ENCODE measurements at places on chromosomes 5 and 9.

DNA sequence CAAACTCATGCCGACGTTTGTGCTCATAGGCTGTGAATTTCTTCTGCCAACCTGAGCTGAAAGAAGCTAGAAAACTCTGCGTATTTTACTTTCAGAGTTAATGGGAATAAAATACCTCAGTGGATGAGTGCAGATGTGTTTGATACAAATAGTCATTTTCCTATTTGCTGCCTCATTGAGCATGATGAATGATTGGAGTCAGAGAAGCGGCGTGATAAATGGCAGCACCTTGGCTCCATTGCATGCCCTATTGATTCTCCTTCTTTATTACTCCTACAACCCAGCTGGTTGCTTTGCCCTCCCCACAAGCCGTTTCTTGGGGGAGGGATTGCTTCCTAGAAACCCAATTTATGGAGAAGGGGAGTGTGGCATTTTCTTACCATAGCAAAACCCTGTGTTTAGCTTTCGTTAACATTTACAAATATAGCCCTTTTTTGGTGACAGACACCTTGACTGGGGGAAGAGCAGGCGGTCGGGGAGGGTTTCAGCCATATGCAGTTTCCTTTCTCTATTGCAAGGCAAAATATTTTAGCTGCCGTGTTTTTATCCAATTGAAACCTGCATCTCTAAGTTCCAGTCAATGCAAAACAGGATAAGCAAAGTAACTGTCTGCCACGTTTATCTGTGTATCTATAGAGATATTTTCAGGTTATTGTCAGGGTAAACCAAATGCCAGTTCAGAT lies 93.1 kb upstream of the TBCA start:
- DNase-seq, result no peak

DNA sequence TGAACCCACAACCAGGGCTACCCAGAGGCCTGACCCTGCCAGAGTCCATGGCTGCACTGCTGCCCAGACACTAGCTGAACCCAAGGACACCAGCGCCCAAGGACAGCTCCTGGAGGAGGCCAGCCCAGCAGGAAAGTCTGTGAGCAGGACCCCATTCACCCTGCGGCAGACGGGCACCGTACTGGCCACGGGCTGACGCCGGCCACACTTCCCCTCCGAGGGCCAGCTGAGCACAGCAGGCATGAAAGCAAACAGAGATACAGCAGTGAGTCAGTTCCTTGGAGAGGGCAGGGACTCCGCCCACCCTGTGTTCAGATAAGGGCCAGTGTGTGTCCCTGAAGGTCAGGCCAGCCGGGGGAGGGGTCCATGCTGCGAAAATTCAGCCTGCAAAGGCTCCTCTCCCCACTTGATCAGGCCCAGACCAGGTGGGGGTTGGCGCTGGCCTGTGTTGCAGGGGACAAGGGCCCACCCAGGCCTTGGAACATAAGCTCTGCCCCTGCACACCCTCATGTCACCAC lies 3.2 kb downstream of the RNF208 start:
- DNase-seq, result no peak

GRCh38 chr9:74444369-74444768 lies 52.8 kb upstream of the RORB start:
- no peak for DNase-seq

DNA sequence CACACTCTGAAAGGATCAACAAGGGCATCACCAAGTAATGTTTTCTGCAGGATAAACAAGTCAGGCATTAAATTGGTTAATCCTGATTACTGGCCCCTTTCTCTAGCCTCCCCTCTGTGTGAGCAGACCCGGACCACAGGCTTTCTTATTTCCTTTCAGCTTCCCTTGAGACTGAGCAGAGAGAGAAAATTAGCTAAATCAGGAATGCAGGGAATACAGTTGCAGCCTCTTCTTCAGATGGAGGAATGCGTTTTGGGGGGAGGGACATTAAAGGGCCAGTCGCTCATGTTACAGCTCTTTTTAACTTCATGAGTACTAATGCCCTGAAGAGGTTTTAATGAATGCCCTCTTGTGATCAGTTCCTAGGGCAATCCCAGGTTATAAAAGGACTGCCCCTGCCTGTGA lies 19.8 kb downstream of the PCDHAC2 start:
- no peak for DNase-seq

DNA sequence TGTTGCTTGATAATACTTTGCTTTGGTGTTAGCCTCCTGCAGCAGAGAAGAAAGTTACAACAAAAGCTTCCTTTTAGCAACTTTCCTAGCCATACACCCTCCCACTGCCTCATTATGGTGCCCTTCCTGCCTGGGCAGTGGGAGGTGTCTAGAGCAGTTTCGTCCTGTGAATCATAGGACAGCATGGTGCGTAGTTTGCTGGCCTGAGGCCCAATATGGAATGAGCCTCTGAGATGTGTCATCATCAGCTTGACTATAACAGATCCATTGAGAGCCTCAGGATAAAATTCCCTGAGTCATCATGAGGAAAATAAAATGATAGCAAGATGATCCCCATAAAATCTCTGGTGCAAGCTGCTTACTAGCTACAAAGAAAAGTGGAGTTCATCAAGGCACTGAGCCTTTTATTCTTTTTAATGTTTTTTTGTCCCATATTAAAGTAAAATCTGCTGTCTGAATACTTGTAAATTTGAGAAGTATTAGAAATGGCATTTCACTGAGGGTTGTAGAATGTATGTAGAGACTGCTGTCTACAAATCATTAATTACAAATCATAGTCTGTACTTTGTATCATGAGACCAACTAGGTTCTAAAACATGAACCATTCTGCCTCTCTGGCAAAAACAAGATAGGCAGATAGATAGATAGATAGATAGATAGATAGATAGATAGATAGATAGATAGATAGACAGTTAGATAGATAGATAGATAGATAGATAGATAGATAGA lies 303.0 kb upstream of the PDE4D start:
- DNase-seq, result no peak

DNA sequence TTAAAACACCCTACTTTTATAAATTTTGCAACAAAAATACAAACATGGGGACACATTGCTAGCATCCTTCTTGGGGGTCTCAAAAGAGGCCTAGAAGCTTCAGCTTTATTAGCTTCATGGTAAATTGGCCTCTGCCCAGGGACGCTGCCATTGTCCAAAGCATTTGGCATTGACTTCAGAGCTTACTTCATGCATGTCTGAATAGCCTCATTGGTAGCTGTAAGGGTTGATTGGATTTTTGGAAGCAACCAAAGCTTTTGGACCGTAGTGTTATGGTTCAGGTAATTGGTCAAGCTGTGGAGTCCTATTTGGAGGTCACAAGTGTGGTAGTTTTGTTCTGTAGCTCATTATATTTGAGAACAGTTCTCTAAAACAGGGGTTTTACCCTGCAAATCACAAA lies 411.7 kb upstream of the SLC24A2 start:
- DNase-seq, result no peak

DNA sequence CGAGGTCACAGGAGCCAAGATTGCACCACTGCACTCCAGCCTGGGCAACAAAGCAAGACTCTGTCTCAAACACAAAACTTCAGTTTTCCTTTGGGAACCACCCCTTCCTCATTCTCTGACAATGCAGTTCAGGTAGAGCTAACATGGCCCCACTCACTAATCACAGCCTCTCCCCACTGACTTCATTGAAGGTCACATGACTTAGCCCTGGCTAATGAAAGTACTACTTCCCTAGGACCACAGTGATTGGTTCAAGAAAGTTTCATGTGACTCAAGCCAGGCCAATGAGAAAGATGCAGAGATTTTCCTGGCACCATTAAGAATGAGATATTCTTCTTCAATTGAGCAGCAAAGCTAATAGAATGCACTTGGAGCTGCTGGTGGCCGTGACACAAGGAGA lies 67.2 kb upstream of the GPBP1 start:
- no peak for DNase-seq

DNA sequence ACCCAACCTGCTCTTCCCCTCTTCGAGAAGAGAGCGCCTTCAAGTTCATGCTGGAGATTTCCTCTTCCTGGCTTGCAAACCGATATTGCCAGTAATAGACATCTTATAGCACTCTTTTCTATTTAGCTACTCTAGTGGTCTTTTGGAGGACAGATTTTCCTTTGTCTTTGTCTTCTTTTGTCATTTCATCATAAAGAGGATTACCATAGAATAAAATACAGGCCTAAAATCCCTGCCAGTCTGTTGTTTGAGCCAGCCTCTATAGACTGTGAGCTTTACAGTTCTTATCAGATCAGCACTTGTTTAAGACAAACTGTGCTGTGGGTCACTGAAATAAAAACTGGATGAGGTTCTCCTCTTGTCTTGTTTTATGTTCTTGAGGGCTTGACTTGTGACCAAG lies 802.8 kb downstream of the NR2F1-AS1 start:
- no peak for DNase-seq

DNA sequence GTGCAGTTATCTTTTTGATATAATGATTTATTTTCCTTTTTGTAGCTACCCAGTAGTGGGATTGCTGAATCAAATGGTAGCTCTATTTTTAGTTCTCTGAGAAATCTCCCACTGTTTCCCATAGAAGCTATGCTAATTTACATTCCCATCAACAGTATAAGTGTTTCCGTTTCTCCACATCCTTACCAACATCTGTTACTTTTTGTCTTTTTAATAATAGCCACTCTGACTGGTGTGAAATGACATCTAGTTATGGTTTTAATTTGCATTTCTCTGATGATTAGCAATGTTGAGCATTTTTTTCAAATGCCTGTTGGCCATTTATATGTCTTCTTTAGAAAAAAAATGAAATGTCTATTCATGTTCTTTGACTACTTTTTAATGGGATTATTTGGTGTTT lies 94.7 kb downstream of the SERINC5 start:
- DNase-seq, result no peak

- no peak for DNase-seq
These were observed 284.2 kb downstream of the NSG2 start for GRCh38 chr5:174329738-174330137.

DNA sequence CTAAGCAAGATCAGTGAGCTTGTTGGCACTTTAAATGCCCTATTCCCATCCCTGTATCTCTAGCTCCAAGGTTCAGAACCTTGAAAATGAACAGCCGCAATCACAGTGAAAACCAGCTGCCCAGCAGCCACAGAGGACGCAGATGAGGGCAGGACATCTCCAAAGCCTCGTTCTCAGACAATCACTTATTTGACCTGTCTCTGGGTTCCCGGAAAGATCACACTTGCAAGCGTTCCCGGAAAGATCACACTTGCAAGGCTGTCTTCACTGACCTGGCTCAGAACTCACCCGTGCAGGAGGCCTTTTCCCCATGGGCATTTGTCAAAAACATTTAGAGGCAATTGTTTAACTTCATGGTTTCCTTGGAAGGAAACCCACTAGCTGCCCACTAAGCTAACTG lies 25.7 kb downstream of the IPPK start:
- no peak for DNase-seq

DNA sequence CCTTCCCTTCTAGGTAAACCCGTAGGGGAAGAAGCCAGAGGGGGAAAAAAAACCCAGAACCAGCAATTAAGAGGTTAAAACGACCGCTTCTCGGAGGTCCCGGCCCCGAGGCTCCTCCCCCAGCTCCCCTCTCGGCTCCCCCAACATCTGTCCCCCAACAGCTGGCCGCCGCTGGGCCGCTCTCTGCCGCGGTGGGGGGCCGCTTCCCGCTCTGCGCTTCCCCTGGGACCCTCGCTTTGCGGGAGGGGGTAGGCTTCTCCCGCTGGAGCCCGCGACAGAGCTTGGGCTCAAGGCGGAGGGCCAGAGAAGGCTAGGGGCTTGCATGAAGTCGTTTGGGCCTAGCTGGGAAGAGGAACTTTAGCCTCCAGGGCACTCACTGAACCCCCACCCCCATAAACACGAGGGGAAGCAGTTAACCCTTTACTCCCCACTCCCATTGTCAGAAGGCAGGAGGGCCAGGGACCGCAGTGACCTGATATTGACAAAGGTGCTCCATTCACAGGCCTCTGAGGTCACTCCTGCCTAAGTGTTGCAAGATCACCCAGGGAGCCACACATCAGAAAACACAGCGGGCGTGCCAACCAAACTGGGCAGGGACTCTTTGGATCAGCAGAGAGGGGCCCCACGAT lies 7.5 kb downstream of the LHX6 start:
- DNase-seq, result no peak

- DNase-seq, result no peak
These were observed 146.2 kb upstream of the GPR151 start for GRCh38 chr5:146662229-146662628.

DNA sequence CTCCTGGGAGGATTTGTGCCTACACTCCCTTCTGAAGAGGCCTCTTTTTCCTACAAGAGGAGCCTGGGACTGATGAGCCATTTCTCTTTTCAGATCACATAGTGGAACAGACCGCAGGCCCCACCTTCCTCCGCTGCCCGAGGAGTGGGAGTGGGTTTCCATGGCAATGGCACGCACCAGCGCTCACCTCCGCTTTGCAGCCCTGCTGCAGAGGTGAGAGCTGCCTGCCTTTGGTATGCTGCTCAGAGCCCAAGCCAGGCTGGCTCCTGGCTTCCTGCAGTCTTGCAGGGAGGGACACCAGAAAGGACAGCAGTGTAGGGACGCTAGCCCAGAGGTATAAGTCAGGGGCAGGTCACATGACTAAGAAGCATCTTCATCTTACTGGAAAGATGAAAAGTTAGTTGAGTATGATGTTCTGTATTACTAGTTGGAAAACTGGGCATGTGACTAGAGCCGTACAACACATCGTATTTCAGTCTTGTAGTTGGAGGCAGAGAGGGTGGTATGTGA lies 12.4 kb downstream of the PTTG1 start:
- no peak for DNase-seq

GRCh38 chr5:35129921-35130485 lies 82.3 kb upstream of the AGXT2 start:
- DNase-seq, result peak; percentile 46

GRCh38 chr9:135601988-135602387 lies 37.4 kb downstream of the GLT6D1 start:
- DNase-seq, result no peak

DNA sequence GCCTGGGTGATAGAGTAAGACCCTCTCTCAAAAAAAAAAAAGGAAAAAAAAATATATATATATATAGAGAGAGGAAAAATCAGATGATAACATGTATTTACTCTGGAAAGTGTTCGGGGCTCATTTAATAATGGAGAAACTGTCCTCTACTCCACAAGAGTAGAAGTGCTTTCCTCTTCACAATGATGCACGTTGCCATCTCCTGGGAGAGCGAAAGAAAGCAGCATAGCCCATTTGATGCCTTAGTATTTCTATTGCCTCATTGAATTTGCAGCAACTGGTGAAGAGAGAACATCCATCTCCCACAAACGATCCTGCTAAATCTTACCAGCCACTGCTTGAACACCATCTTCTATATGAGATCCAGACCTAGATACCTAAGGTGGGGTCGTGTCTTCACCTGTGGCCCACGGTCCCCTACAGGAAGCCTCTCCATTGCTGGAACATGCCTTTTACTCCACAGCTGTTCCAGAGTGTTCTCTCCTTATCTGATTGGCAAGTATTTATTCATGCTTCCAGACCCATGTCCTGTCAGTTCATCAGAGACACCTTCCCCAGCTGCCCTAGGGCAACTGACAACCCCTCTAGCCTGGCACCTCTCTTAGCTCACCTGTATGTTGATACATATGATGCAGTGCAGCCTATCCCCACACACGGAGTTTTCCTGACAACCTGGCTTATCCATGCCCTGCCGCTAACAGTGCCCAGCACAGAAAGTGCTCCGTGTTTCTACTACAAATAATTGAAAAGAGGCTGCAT lies 115.3 kb downstream of the MARCHF11 start:
- no peak for DNase-seq

All from stimulated activated naive CD4-positive, alpha-beta T cell treated with Interleukin-2 at 50 U/mL for 16 hours (primary cell).